ENCODE measurements at places on chromosomes 16 and 17. TPM values are rescaled to one million over a fixed set of nuclear protein-coding genes. Genes with fewer than 3 reads are reported as not detected.

The RASL10B gene
- total RNA-seq: not detected

The PIK3R6 gene
- not detected for total RNA-seq

The ABI3 gene
- 20.2 TPM for total RNA-seq

The KRTAP4-3 gene
- not detected for total RNA-seq

The HOXB5 gene
- total RNA-seq: not detected

The ITGB4 gene
- total RNA-seq: 0.19 TPM

The ARHGDIG gene
- 2.7 TPM for total RNA-seq

The BEAN1 gene
- not detected for total RNA-seq

GRCh38 chr17:6439951-6440350 lies 4.3 kb upstream of the PIMREG start:
- no peaks in the 10 kb centered on the region for H3K27me3 ChIP-seq
- no peak overlapping the region for H3K4me3 ChIP-seq
- peaks cover 6% of the 10 kb centered on the region for H3K4me1 ChIP-seq
- DNase-seq: no peak
- no peaks in the 10 kb centered on the region for H3K36me3 ChIP-seq
- H3K27ac ChIP-seq: no peak overlapping the region

DNA sequence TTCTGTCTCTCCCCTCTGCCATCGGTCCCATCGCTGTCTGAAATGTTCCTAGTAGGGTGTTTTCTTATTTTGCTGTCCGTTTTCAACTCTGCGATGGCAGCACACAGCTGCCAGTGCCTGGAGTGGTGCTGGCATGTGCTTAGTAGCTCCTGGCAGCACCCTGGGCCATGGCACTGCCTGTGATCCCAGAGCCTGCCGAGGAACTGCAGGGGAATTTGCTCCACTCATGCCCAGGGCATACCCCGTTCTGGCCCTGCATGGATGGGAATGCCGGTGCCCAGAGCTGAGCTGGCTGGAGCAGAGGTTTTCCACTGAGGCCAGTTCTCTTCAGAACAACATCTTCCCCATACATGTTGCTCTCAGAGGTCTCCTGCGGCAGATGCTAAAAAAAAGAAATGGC lies 43.1 kb downstream of the GPT2 start:
- H3K27me3 ChIP-seq: no peaks in the 10 kb centered on the region
- no peak overlapping the region for H3K27ac ChIP-seq
- no peak for DNase-seq
- no peak overlapping the region for H3K4me3 ChIP-seq
- peaks cover 13% of the 10 kb centered on the region for H3K36me3 ChIP-seq

- no peaks in the 10 kb centered on the region for H3K27me3 ChIP-seq
- H3K4me3 ChIP-seq: no peak overlapping the region
- H3K4me1 ChIP-seq: peaks cover 11% of the 10 kb centered on the region
- no peaks in the 10 kb centered on the region for H3K36me3 ChIP-seq
- H3K27ac ChIP-seq: no peak overlapping the region
- peak; percentile 64 for DNase-seq
Measured at GRCh38 chr16:69406780-69407331, 17.6 kb upstream of the CYB5B start.

DNA sequence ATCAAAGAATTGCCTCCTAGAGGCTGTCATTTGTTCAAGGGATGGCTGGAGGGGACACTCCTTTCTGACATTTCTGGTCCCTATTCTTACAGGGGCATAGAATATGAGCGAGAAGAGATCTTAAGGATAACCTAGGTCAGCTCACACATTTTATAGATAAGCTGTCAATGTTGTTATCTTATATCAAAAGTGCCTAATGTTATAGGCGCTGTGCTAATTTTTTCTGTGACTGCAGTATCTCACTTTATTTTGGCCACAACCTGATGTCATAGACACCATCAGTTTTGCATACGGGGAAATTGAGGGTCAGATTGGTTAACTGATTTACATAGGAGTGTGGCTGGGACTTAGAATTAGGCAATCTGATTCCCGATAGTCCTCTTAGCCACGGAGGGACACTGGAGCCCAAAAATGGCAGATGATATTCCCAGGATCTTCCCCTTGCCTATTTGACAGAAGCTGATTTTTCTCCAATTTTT lies 1.2 kb downstream of the CPD start:
- H3K4me3 ChIP-seq: peak overlapping the region; percentile 80
- H3K36me3 ChIP-seq: no peaks in the 10 kb centered on the region
- H3K27ac ChIP-seq: no peak overlapping the region
- H3K4me1 ChIP-seq: peaks cover 39% of the 10 kb centered on the region
- H3K27me3 ChIP-seq: no peaks in the 10 kb centered on the region

DNA sequence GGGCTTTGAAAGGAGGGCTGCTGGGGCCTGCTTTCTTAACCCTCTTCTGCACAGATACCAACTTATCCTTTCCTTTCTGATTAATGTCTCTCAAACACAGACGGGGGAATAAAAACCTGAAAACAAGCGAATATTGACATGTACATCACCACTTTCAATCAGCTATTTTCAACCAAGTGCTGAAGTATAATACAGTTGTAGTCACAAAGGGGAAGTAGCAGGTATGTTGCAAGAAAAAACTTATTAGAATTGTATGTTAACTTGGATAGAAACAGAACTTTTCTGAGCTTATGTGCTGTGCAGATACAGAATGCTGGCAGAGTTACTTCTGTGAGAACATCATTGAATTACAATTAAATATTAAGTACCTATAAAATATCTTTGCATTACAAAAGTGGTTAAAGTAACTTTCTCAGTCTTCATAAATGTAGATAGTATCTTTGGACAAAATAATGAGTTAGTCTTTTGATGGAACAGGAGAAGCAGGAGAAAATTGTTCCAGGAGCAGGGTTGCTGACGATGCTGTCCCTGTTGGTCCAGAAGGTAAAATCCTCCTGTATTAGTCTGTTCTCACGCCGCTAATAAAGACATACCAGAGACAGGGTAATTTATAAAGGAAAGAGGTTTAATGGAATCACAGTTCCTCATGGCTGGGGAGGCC lies 59.5 kb downstream of the RPTOR start:
- no peaks in the 10 kb centered on the region for H3K36me3 ChIP-seq
- H3K4me3 ChIP-seq: no peak overlapping the region
- peak overlapping the region; percentile 83 for H3K27ac ChIP-seq
- peak; percentile 59 for DNase-seq
- H3K4me1 ChIP-seq: peaks cover 57% of the 10 kb centered on the region
- no peaks in the 10 kb centered on the region for H3K27me3 ChIP-seq

DNA sequence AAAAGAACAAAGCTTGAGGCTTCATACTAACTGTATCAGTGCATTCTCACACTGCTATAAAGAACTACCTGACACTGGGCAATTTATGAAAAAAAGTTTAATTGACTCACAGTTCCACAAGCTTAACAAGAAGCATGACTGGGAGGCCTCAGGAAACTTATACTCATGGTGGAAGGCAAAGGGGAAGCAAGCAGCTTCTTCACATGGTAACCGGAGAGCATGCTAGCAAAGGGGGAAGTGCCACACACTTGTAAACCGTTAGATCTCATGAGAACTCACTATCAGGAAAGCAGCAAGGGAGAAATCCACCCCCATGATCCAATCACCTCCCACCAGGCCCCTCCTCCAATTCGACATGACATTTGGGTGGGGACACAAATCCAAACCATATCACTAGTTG lies 25.3 kb downstream of the CTRB2 start:
- no peak for DNase-seq
- H3K27ac ChIP-seq: no peak overlapping the region
- H3K4me1 ChIP-seq: peaks cover 5% of the 10 kb centered on the region
- H3K4me3 ChIP-seq: no peak overlapping the region
- H3K27me3 ChIP-seq: no peaks in the 10 kb centered on the region

DNA sequence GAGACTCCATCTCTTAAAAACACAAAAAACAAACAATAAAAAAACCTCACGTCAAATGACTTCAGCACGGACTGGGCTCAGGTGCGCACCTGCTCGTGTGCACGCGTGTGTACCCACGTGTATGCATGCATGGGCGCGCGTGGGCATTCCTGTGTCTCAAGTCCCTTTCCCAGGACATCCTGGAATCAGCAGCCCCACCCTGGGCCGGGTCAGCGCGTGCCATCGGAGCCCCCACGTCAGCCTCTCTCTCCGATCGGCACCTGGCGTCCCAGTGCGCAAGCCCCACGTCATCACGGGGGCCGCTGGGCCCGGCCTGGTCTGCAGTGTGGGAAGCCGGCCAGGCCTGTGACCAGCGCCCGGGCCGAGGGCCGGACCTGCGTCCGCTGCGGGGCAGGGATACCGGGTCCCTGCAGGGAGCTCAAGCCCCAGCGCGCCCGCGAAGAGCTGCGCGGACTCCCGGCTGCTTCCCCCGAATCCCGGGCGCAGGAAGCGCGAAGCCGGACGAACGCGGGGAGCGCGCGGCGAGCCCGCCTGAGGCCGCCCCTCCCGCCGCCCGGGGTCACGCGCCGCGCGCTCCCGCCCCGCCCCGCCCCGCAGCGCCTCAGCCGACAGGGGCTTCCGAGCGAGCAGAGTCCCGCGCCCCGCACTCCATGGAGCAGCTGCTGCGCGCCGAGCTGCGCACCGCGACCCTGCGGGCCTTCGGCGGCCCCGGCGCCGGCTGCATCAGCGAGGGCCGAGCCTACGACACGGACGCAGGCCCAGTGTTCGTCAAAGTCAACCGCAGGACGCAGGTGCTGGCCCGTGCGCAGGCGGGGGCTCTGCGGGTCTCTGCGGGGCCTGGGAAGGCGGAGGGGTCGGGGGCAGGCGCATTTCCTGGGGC lies at the start of gene FN3K:
Gene FN3K, plus strand, starts transcription at position 629 of the 880 bp plus-strand sequence. Its CDS starts 22 bp downstream, at position 651.
- DNase-seq: no peak
- no peak within 1 kb of the TSS for H3K27ac ChIP-seq
- H3K27me3 ChIP-seq: no peaks in the 10 kb centered on the region
- no peak within 1 kb of the TSS for H3K4me3 ChIP-seq
- peaks cover 16% of the 10 kb centered on the region for H3K36me3 ChIP-seq

GRCh38 chr17:33014751-33015150 lies 23.1 kb downstream of the SPACA3 start:
- no peak overlapping the region for H3K27ac ChIP-seq
- no peaks in the 10 kb centered on the region for H3K4me1 ChIP-seq
- no peaks in the 10 kb centered on the region for H3K36me3 ChIP-seq
- H3K27me3 ChIP-seq: no peaks in the 10 kb centered on the region
- H3K4me3 ChIP-seq: no peak overlapping the region
- DNase-seq: no peak

DNA sequence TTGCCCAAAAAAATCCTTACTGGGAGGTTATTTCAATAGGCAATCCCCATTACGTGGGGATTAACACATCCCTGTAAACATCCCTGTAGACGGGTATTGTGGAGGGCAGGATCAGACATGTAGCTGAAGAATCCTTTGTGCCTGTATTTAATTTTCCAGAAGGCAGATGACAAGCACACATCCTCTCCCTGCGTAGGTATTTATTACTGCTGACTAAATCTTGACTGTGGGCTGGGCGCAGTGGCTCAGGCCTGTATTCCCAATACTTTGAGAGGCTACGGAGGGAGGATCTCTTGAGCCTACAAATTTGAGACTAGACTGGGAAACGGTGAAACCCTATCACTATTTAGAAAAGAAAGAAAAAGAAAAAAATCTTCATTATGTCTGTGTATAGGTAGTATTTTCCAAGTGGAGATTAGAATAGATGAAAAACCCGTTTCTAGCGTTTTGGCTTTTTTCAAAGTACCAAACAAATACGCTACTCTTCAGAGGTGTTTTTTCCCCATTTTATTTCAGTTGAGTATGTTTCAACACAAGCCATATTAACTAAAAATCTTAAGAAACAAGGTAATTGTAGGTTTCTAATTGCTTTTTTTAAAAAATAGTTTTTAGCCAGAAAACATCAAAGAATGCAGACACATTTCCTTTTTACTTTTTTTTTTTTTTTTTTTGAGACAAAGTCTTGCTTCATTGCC lies 1.5 kb upstream of the MARF1 start:
- H3K27me3 ChIP-seq: no peaks in the 10 kb centered on the region
- H3K4me3 ChIP-seq: peak overlapping the region; percentile 85
- peaks cover 57% of the 10 kb centered on the region for H3K4me1 ChIP-seq
- no peak for DNase-seq
- no peak overlapping the region for H3K27ac ChIP-seq

All from Karpas-422 (cell line).